Esophagus squamous epithelium (tissue), 5 donors: ENCODE measurements at places on chromosomes 12 and 14. TPM values are rescaled to one million over a fixed set of nuclear protein-coding genes. Genes with fewer than 3 reads are reported as not detected.

- no peak for DNase-seq
Measured at GRCh38 chr14:100424504-100425428, 101.6 kb downstream of the SLC25A47 start.

DNA sequence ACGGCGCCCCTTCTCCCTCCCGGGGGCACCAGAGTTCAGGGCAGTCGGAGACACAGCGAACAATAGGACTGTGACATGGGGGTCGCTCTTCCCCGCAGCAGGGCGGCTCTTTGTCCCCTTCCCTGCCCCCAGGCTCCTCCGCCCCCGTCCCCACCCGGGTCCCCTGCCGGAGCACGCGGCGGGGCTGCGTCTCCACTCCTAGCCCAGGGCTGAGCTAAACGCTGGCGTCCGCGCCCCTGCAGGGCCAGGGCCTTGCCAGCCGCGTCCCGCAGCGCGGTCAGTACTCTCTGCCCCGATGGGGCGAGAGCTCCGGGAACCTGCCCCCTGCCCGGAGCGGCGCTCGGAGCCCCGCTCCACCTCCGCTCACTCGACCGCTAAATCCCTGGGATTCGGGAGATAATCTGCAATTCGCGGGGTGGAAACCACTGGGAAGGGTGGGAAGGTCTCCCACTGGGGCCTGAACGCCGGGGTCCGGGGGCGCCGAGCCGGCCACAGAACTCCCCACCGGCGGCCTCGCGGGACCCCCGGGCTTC, 825 bp upstream of the CCDC85C start:
- DNase-seq, result no peak

- no peak for DNase-seq
Measured at GRCh38 chr12:104534162-104534856, 77.6 kb downstream of the CHST11 start.

DNA sequence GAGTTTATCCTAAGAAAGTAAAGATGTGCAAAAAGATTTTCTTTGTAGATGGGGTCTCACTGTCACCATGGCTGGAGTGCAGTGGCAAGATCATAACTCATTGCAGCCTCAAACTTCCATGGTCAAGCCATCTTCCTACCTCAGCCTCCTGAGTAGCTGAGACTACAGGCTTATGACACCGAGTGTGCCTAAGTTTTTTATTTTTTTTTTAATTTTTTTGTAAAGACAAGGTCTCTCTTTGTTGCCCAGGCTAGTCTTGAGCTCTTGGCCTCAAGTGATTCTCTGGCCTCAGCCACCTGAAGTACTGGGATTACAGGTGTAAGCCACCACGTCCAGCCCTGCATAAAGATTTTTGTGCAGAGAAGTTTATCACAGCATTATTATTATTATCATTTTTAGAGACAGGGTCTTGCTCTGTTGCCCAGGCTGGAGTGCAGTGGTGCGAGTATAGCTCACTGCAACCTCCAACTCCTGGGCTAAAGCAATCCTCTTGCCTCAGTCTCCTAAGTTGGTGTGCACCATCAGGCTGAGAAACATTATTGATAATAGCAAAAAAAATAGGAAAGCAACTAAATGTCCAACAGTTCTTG, 19.3 kb upstream of the MDM2 start:
- no peak for DNase-seq

- no peak for DNase-seq
Measured at GRCh38 chr14:31703056-31703455, 141.9 kb downstream of the NUBPL start.

DNA sequence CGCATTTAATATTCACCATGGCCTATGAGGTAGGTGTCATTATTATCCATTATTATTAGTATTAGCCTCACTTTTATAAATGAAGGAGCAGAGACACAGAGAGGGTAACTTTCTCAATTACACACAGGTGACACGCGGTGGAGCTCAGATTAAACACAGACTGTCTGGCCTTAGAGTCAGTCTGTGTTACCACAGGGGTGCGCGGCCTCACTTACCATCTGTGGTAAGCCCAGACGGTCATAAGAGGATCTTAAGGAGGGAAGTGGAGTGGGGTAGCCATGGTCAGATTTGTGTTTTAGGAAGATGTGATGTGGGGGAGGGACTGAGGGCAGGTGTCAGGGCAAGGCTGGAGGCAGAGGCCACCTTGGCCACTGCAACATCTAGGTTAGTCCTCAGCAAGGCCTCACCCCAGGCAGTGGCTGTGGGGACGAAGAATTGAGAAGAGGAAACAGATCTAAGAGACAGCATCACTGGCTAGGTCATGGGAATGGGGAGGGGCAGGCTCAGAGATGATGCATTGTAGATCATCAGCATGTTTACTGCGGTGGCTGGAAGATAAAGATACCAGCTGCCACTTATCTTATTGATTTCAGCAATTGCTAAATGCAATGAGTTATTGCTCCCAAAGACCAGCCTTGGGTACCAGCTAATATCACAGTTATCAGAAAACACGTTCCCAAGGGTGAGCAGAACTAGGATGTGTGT, 67.1 kb downstream of the SERPINA3 start:
- DNase-seq, result no peak

- no peak for DNase-seq
Measured at GRCh38 chr14:32252030-32252670, 49.1 kb upstream of the RNU6-8 start.

GRCh38 chr14:35556548-35556947, 22.6 kb downstream of the INSM2 start:
- DNase-seq, result no peak

The SLC25A21 gene
- total RNA-seq, result 0.68 TPM

The TAS2R20 gene
- total RNA-seq, result not detected
